Neural crest cell (in vitro differentiated cells): ENCODE measurements at places on chromosomes 5 and 9.

GRCh38 chr5:109750463-109750862 lies 60.7 kb downstream of the MAN2A1 start:
- DNase-seq = no peak

GRCh38 chr9:93958819-93959682 lies 3.9 kb upstream of the BARX1 start:
- DNase-seq = no peak

GRCh38 chr9:76545191-76545590 lies 86.2 kb downstream of the GCNT1 start:
- no peak for DNase-seq

DNA sequence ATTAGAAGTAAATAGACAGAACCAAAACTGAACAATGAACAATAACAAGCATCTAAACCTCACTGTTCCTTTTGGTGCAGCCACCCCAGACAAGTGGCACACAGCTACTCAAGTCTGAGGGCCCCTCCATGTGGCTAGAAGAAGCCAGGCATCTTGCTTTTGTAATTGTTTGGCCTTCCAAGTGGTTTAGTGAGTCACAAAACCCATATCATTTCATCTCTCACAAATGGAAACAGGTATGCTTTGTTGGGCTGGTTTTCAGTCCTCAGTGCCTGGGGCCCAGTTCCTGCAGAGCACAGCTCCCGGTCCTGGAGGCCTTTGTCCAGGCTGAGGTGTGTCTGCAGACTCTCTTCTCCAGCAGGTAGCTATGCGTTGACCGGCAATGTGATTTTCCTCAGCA lies 16.7 kb downstream of the PRLR start:
- no peak for DNase-seq

DNA sequence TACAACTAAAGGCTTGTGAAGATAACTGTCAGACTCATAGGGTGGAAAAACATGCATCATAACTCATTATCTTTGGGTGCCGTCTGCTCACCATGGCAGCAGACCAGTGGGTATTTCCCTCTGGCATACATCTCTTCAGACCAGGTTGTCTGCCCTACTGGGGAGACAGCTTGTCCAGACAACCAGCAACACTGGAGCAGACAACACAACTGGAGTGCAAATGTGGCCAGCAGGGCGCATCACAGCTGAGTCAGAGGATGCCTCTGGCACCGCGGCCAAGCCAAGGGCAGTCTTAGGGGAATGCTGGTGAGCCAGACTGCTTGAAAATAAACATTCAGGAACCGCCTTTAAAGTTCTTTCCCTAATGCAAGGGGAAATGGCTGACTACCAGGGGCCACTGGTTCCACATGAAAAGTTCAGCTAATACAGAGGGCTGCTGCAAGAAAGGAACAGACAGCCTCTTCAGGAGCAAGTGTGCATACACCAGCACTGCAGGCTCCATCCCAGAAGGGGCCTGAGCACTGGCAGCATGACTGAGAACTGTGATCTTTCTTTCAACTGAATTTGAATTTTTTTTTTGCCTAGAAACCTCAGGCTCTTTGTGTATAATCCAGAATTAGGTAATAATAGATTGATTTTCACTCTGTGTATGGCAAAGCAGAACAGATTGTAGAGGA lies 77.3 kb downstream of the MAMDC2 start:
- no peak for DNase-seq

DNA sequence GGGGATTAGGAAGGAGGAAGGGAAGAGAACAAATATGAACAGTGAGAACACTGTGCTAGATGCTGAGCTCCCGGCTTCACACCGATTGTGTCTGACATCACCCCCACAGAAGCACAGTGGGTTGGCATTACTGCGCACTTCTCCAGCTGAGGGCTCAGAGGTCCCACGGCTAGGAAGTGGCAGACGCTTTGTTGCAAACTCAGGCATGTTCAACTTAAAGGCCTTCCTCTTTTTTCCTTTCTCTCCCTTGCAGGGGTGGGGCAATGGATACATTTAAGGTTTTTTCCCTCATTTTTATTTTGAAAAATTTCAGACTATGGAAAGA lies 15.5 kb upstream of the SHB start:
- no peak for DNase-seq

- no peak for DNase-seq
Measured at GRCh38 chr5:76978869-76979268, 26.0 kb downstream of the CRHBP start.

- no peak for DNase-seq
Measured at GRCh38 chr5:93915142-93915553, 173.7 kb upstream of the POU5F2 start.
